ENCODE measurements at places on chromosomes 6 and 20.

- DNase-seq: no peak
Observed at GRCh38 chr20:13305284-13305683, 84.2 kb downstream of the ISM1 start.

DNA sequence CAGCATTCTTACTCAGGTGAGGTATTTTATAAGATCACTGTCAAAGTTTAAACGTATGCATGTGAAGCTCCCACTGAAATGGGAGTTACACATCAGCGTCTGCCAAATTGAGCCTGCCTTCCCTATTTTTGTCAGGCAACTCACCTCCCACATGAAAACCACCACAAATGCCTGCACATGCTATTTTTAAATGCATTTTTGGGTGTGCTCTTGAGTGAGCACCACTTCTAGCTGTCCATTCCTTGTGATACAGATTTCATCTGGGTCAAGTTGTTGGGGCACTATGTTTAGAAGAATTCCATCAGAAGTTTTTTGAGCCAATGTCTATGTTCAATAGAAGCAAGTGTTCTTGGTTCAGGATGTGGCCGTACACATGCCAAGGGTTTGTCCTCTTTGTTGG lies 71.7 kb upstream of the RIPPLY2 start:
- DNase-seq: no peak

- no peak for DNase-seq
Observed at GRCh38 chr6:87558446-87558845, 31.3 kb downstream of the RARS2 start.

GRCh38 chr6:42335896-42336295 lies 115.8 kb downstream of the TRERF1 start:
- DNase-seq: no peak

DNA sequence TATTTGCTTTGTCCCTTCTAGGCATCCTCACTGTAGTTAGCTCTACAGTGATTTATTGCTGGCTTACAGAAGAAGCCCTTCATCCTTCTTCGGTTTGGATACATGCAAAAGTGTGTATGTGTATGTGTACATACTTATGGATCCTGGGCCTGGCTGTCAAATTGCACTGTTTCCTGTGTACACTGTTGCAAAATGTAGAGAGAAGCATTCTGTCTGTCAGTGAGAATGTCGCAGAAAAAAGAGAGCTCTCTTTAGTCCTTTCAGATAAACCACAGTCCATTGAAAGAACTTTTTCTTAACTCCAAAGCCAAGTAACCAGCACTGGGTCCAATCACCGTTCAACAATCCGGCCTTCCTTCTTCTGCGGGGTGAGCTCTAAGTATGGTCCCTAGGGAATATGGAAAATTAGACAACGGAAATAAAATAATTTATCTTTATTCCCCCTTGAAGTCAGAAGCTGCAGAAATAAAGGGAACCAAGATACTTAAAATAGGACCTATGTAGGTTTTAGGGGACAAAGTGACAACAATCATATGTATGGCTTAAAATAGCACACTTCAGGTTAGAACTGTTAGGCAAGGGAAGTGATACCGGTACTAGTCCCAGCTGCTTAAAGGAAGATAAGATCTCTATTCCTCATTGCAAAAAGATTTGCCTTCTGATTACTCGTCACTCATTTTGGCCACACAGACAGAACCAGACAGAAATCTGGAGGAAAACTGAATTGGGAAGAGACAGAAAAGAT lies 107.0 kb downstream of the CD83 start:
- DNase-seq: no peak
